ENCODE measurements at places on chromosomes 5 and 9.

DNA sequence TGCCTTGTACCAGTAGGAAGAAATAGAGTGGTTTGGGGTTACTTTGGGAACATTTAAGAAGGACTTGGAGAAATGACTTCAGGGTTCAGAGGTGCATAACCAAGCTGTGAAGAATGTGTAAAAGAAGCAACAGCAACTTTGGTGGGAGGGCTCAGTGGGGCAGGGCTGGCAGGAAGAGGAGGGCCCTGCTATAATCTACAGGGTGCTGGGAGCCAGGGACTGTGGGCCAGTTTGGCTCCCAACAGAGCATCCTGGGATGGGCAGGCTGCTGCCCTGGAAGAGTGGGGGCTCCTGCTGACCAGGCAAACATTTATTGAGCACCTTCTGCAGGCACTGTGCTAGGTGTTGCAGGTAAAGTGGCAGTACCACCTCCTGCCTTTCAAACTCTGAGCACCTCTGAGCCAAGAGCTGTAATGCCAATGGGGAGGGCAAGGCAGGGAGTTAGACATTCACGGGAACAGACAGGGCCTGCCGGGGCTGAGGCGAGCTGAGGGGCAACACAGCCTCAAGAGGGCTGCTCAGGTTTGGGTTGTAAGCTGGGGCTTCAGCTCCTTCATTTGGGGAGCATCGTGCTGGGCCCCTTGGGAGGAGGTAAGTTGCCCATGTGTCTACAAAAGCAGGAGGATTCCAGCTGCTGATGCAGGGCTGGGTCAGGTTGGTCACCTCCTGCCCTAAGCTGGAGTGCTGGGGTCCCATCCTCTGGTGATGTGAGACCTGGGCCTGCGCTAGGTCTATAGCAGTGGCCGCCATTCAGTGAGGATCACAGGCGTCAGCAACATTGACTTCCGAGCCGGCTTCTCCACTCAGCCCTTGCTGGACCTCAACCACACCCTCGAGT is 30.6 kb downstream of the HMCN2 start:
- DNase-seq: no peak

GRCh38 chr5:41863871-41864486 is 6.2 kb downstream of the OXCT1 start:
- no peak for DNase-seq

DNA sequence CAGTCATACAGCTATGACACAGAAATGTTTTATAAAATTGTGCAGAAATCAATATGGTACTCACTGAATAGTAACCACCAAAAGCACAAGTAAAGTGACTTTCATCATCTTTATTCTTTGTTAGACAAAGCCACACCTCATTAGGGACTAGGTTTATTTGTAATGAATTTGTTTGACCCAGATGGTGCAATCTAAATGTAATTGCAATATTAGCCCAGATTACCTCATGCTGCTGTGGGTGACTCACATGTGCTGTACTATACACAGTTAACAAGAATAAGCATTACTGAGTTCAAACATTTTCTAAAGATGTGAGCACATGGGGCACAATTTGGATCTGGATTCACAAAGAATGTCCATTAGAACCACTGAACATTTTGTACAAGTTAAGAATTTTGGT is 759.3 kb upstream of the TYRP1 start:
- DNase-seq: no peak

- DNase-seq: no peak
These were observed 5.8 kb upstream of the SPATA31C2 start for GRCh38 chr9:88143957-88144625.

- DNase-seq: no peak
These were observed 17.2 kb upstream of the EFNA5 start for GRCh38 chr5:107687937-107688336.

DNA sequence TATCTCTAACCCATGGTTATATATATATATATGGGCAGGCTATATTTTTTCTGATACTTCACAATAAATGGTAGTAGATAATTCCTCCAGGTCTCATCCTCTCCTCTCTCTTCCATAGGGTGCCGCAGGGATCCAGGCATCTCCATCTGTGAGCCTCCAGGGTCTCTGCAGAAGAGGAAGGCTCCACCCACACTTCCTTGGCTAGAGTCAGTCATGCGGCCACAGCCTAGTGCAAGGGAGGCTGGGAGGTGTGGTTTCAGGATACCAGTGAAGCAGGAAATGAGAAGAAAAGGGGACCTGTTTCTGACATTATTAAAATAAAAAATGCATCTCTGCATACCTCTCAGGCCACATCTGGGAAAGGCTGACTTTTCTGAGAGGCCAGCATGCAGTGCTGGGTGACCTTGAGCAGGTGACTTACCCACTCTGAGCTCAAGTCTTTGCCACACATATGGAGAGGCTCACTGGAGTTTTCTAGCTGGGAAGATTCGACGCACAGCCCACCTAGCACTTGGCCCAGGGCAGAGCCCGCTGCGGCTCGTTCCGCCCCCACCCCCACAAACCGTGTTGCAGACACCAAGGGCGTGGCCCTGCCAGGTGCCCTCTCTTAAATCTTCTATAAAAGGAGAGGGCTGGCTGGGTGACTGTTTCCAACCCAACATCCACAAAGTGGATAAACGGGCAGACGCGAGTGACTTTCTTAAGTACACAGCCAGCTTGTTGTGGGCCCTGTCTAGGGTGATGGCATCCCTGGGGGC is 47.9 kb downstream of the OLFM1 start:
- no peak for DNase-seq

- DNase-seq: no peak
These were observed 103.0 kb downstream of the NTRK2 start for GRCh38 chr9:84772511-84772910.

- DNase-seq: no peak
These were observed 190.3 kb downstream of the MELK start for GRCh38 chr9:36762958-36763357.

GRCh38 chr5:56612353-56612752 is 203.0 kb upstream of the MAP3K1 start:
- no peak for DNase-seq

Data from stimulated activated CD4-positive, alpha-beta T cell treated with anti-CD3 and anti-CD28 coated beads, Interleukin-12 subunit alpha, Interleukin-12 subunit beta, amount 100 ng/mL, for 4 hours (primary cell).